WTC11 (cell line): ENCODE measurements at places on chromosomes 12 and 14. TPM values are rescaled to one million over a fixed set of nuclear protein-coding genes. Genes with fewer than 3 reads are reported as not detected.

The BBOF1 gene
- total RNA-seq: 0.48 to 0.98 TPM (median 0.73 TPM) in 3 replicates

The DPPA3 gene
- 3.3 to 6.8 TPM (median 3.9 TPM) in 3 replicates for total RNA-seq

The RASSF9 gene
- 0.25 to 0.33 TPM (median 0.30 TPM) in 3 replicates for total RNA-seq

The FGF6 gene
- not detected in 3 replicates for total RNA-seq

The TMEM233 gene
- 0.16 to 0.28 TPM in 2 of 3 replicates, not detected in the other for total RNA-seq

The EFS gene
- 35.3 to 47.4 TPM (median 43.5 TPM) in 3 replicates for total RNA-seq

The ABHD4 gene
- total RNA-seq: 33.5 to 36.1 TPM (median 33.9 TPM) in 3 replicates

The ANKS1B gene
- total RNA-seq: 5.4 to 6.7 TPM (median 5.8 TPM) in 3 replicates

The LEMD3 gene
- 28.7 to 31.3 TPM (median 29.8 TPM) in 3 replicates for total RNA-seq

The STAC3 gene
- 3.2 to 3.4 TPM (median 3.3 TPM) in 3 replicates for total RNA-seq

The MYO1H gene
- 0.44 to 0.60 TPM (median 0.50 TPM) in 3 replicates for total RNA-seq

The CLEC4E gene
- not detected in 3 replicates for total RNA-seq

The CBLN3 gene
- total RNA-seq: 0.94 to 2.1 TPM (median 1.5 TPM) in 3 replicates

The CCDC175 gene
- 0.16 to 0.27 TPM in 2 of 3 replicates, not detected in the other for total RNA-seq

The PHC1 gene
- total RNA-seq: 733 to 940 TPM (median 913 TPM) in 3 replicates

The NYNRIN gene
- total RNA-seq: 16.6 to 18.3 TPM (median 17.9 TPM) in 3 replicates

The A2M gene
- 1.9 to 3.4 TPM (median 3.3 TPM) in 3 replicates for total RNA-seq

The LMO3 gene
- total RNA-seq: 22.2 to 29.8 TPM (median 23.3 TPM) in 3 replicates

The PRB2 gene
- not detected in 3 replicates for total RNA-seq

The POTEG gene
- not detected in 3 replicates for total RNA-seq

The CLEC7A gene
- total RNA-seq: 0.09 to 0.92 TPM (median 0.48 TPM) in 3 replicates

The TSHR gene
- total RNA-seq: 0.16 TPM in 1 of 3 replicates, not detected in the others

The SERPINA3 gene
- 2.7 to 3.5 TPM (median 3.0 TPM) in 3 replicates for total RNA-seq

The GMPR2 gene
- total RNA-seq: 74.2 to 82.3 TPM (median 78.4 TPM) in 3 replicates

The HOTAIR gene
- total RNA-seq: not detected in 3 replicates

The SPIC gene
- not detected in 3 replicates for total RNA-seq

The AP5M1 gene
- total RNA-seq: 40.4 to 48.5 TPM (median 43.8 TPM) in 3 replicates

The BHLHE41 gene
- total RNA-seq: 5.9 to 7.6 TPM (median 6.7 TPM) in 3 replicates

The CLEC12A gene
- not detected in 3 replicates for total RNA-seq

The NEUROD4 gene
- total RNA-seq: not detected in 3 replicates

The AKAP6 gene
- total RNA-seq: 0.63 to 1.4 TPM (median 0.85 TPM) in 3 replicates

The ASPG gene
- total RNA-seq: 3.4 to 3.8 TPM (median 3.5 TPM) in 3 replicates

The OAS1 gene
- 0.24 to 0.30 TPM (median 0.27 TPM) in 3 replicates for total RNA-seq

The MIP gene
- total RNA-seq: not detected in 3 replicates

The CACNA1C gene
- 1.7 to 2.2 TPM (median 2.1 TPM) in 3 replicates for total RNA-seq

The L3HYPDH gene
- total RNA-seq: 14.3 to 17.5 TPM (median 16.6 TPM) in 3 replicates

The AQP6 gene
- total RNA-seq: 0.09 to 0.21 TPM (median 0.18 TPM) in 3 replicates

The ADGRD1 gene
- 0.77 to 0.87 TPM (median 0.80 TPM) in 3 replicates for total RNA-seq

The AICDA gene
- total RNA-seq: 0.13 TPM in 1 of 3 replicates, not detected in the others

The STON2 gene
- 43.0 to 69.2 TPM (median 45.2 TPM) in 3 replicates for total RNA-seq

The CCDC38 gene
- 0.07 TPM in 1 of 3 replicates, not detected in the others for total RNA-seq

The FAM216A gene
- 16.9 to 20.2 TPM (median 19.7 TPM) in 3 replicates for total RNA-seq

The ADAMTS20 gene
- total RNA-seq: 6.0 to 7.4 TPM (median 7.2 TPM) in 3 replicates

The SSTR1 gene
- 1.7 to 1.9 TPM (median 1.7 TPM) in 3 replicates for total RNA-seq

The PZP gene
- total RNA-seq: 0.15 to 0.25 TPM (median 0.18 TPM) in 3 replicates

The FOXN4 gene
- total RNA-seq: 0.37 to 0.92 TPM (median 0.66 TPM) in 3 replicates

The GARIN6 gene
- total RNA-seq: not detected in 3 replicates

The CISTR gene
- total RNA-seq: 0.81 TPM in 1 of 3 replicates, not detected in the others

The PTGDR gene
- total RNA-seq: 0.09 to 0.24 TPM (median 0.11 TPM) in 3 replicates

The IGFBP6 gene
- 6.4 to 11.2 TPM (median 7.4 TPM) in 3 replicates for total RNA-seq

The SIX4 gene
- 40.0 to 41.8 TPM (median 41.6 TPM) in 3 replicates for total RNA-seq

The DAO gene
- total RNA-seq: 0.17 TPM in 1 of 3 replicates, not detected in the others

The LMNTD1 gene
- total RNA-seq: not detected in 3 replicates

The SLC4A8 gene
- total RNA-seq: 13.1 to 23.5 TPM (median 16.9 TPM) in 3 replicates

The MYF6 gene
- total RNA-seq: 0.15 to 0.39 TPM in 2 of 3 replicates, not detected in the other

The LALBA gene
- total RNA-seq: not detected in 3 replicates
